Right ventricle myocardium superior (tissue), 1 donor: ENCODE measurements at places on chromosomes 1 and 21. TPM values are rescaled to one million over a fixed set of nuclear protein-coding genes. Genes with fewer than 3 reads are reported as not detected.

The OR2G6 gene
- total RNA-seq = not detected

The C1orf94 gene
- total RNA-seq = not detected

The ATAD3C gene
- 0.94 TPM for total RNA-seq

The RGSL1 gene
- total RNA-seq = not detected

The LIN28A gene
- not detected for total RNA-seq

The HENMT1 gene
- total RNA-seq = 1.0 TPM

The FAM72D gene
- total RNA-seq = 0.32 TPM

The TMEM167B gene
- 31.1 TPM for total RNA-seq

The ELAPOR1 gene
- 0.19 TPM for total RNA-seq

The RAB7B gene
- 1.2 TPM for total RNA-seq

The TSSK3 gene
- total RNA-seq = 1.0 TPM

The CD1D gene
- total RNA-seq = 1.2 TPM

The RIMS3 gene
- 0.81 TPM for total RNA-seq

The PLA2G4A gene
- 2.1 TPM for total RNA-seq

The SLC16A4 gene
- total RNA-seq = 3.4 TPM

The TAS1R1 gene
- total RNA-seq = not detected

The GSTM1 gene
- total RNA-seq = not detected

The S100A3 gene
- total RNA-seq = 0.70 TPM

The THAP3 gene
- 11.5 TPM for total RNA-seq

The ADAMTS1 gene
- 41.4 TPM for total RNA-seq

The OPRD1 gene
- total RNA-seq = not detected

The KRTAP7-1 gene
- not detected for total RNA-seq

The OR6K3 gene
- total RNA-seq = not detected

The GBP6 gene
- total RNA-seq = 0.13 TPM

The FNDC10 gene
- total RNA-seq = 2.0 TPM

The OVAAL gene
- total RNA-seq = 1.1 TPM

The RNU1-2 gene
- 9,391 TPM for total RNA-seq

The PLCH2 gene
- total RNA-seq = 0.13 TPM

The CAPN8 gene
- not detected for total RNA-seq

The ENAH gene
- 70.4 TPM for total RNA-seq

The EVA1C gene
- 12.9 TPM for total RNA-seq

The CIART gene
- total RNA-seq = 11.8 TPM

The KRTCAP2 gene
- total RNA-seq = 121 TPM

The RGS16 gene
- total RNA-seq = 1.0 TPM

The SPEN gene
- 20.3 TPM for total RNA-seq

The LCE2B gene
- total RNA-seq = not detected

The SELE gene
- 0.65 TPM for total RNA-seq

The SAMD11 gene
- 1.5 TPM for total RNA-seq
